Stimulated activated CD4-positive, alpha-beta T cell treated with anti-CD3 and anti-CD28 coated beads, Interleukin-4, amount 100 ng/mL, for 24 hours (primary cell): ENCODE measurements at places on chromosomes 3 and 15.

GRCh38 chr3:184345317-184346144 lies 8.1 kb downstream of the FAM131A start:
- no peak for DNase-seq

- DNase-seq = no peak
Observed at GRCh38 chr3:122421836-122422235, 6.0 kb upstream of the WDR5B start.

DNA sequence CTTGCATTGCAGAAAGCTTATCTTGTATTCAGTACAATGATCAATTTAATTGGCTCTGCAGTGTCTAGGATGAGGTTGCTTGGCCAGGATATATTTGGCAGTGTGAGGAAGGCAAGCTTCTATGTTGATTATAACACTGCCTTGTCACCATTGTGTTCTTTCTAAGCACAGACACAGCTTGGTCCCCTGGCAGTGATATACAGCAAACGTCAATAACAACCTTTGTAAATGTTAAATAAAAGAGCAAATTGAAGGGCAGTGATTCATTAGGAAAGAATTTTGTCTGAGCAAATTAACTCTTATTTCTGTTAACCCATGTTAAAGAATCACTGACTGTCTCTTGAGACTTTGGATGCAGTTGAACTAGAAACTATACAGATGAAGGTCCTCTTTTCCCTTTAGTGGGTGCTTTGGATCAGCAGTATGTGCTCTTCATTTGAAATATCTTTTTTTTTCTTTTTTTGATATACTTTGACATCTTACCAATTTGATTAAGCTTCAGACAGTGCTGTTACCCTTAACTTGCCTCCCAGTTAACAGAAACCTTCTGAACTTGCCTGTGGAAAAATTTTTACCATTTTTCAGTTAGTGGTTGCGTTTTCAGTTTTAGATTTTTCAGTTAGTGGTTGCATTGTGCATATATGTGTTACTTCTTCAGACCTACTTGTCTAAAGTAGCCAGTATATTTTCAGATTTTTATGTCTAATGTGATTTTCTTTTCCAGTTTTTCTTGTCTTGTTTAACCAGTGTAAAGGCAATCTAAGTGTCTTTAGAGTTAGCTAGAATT lies 199.8 kb downstream of the TCF12 start:
- DNase-seq = no peak

DNA sequence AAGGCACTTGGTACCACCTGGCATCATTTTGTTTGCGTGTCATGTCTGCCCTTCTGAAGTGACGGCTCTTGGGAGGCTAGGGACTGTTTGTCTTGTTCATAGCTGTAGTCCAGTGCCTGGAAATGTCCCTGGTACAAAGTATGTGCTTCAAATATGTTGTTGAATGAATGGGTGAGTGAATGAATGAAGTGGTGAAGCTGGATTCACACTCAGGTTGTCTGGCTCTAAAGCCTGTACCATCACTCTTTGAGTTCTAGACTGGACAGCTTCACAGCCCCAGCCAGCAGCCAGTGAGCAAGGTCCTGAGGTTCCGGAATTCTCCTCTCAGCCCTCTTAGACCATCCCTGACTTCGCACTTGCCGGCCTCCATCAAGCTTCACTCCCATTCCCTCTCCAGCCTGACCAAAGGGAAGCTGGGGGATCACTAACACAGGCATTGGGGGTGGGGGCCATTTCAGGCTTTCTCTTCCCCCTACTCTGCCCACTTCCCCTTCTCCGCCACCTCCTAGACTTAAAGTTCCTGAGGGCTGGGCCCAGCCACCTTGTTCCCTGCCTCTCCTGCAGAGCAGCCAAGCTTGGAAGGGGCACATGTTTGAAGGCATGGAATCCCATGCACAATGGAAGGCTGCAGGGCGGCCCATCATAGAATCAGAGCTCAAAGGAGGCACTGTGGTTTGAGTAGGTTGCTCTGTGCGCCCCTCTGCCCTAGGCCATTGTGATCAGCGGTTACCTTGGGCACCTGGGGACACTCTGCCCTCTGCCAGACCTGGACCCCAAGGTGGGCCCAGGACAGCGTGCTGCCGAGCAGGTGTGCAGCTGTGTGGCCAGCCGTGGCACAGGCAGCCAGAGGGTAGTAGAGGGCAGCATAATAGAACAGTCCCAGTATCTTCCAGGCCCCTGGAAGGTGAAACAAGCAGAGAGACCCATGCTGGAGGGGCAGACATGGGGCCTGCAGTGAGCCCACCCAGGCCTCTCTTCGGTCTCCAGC lies 7.7 kb downstream of the STRA6 start:
- DNase-seq = no peak

- DNase-seq = no peak
Observed at GRCh38 chr3:162295323-162295983, 798.8 kb downstream of the OTOL1 start.

DNA sequence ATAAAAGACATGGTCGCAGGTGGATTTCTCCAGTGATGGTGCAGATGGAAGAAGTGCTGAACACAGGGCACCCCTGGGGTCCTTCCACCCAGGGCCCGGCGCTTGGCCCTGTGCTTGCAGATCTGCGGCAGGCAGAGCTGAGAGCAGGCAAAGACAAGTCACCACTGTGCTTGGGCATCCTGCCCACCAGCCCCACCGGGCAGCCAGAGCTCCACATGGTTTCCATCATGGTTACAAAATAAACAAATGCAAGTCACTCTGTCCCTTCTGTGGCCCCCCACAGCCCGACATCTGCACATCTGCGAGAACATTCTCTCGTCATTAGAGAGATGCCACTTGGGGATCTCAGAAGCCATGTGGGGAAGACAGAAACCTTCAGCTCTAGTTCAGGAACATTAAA lies 37.6 kb upstream of the SFMBT1 start:
- DNase-seq = no peak

DNA sequence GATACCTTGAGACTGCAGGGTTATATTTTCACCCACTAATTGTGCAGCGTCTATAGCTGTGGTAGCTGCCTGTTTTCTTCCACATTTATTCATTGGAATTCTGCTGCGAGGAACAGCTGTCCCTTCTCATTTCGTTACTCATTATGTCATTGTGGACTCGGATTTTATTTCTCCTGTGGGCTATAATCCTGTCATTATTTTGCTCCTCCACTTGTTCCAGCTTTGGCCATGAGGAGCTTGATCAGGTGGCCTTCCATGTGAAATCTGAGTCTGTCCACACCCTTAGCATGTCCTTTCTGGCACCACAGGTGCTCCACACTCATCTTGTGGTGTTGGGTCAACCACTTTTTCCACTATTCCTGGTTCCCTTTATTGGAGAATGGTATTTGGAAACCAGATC lies 14.8 kb downstream of the LYSMD4 start:
- DNase-seq = no peak

GRCh38 chr3:152595975-152596821 lies 238.7 kb upstream of the P2RY1 start:
- DNase-seq = no peak

DNA sequence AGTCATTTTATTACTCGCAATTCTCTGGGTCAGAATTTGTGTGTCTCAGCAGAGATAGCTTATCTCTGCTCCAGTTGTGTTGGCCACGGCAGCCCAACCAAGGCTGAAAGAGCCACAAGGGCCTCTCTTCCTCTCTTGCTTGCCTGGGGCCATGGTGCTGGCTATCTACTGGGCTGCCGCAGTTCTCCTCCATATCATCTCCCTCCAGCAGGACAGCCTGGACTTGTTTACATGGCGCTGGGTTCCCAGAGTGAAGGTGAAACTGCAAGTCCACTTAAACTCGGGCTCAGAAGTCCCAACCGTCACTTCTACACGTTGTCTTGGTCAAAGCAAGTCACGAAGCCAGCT lies 134.8 kb downstream of the UACA start:
- DNase-seq = no peak

DNA sequence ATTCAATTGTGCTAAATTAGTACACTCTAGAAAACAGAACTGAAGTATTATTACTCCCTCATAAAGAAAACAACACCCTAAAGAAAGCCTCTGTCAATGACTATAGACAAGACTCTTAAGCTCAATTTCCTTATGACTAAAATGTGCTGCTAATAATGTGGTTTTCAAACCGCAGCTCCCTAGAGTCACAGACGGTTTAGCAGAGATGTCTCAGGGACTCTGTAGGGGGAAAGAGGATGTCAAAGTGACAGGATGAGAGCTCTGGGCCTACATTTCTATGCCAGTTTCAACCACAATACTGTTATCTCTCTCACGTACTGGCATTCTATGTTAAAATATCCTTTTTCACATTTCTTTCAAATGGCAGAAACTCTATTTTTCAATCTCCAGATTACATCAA lies 37.6 kb upstream of the WDR49 start:
- peak; percentile 56 for DNase-seq

- no peak for DNase-seq
Observed at GRCh38 chr3:89808680-89809197, 701.3 kb downstream of the EPHA3 start.

DNA sequence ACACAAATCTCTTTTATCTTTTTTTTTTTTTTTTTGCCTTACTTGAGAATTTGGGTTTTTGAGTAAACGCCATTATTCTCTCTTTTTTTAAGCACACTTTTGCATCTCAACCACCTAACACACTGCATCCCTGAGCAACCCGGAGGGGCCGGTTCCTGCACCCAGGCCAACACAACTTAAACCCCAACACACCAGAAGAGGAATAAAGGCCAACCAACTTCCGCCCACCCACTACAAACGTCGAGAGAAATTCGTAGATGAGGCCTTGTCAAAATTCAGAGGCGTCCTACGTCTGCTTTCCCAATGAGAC lies 389 bp upstream of the CCNB2 start:
- no peak for DNase-seq

GRCh38 chr3:48832684-48833083 lies 15.0 kb downstream of the PRKAR2A start:
- DNase-seq = no peak

DNA sequence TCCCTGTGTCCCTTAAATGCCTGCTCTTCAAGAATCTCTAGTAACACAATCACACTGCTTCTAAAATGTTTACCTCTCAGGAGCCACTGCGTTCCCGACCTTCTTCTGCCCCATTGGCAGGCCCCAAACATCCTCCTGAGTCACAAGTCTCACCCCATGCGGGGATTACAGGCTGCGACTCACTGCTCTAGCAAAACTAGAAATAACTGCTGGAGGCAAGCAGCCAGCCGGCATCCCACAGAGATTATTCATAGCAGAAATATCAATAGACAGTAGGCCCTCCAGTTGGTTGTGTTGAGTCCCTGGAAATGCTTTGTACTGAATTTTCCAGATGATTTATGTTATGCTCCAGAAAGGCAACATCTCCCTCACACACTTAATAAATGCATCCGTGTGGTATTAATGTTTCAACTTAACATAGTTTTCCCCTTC lies 64.8 kb downstream of the RFTN1 start:
- peak; percentile 41 for DNase-seq

- no peak for DNase-seq
Observed at GRCh38 chr3:161630794-161631193, 134.2 kb downstream of the OTOL1 start.

DNA sequence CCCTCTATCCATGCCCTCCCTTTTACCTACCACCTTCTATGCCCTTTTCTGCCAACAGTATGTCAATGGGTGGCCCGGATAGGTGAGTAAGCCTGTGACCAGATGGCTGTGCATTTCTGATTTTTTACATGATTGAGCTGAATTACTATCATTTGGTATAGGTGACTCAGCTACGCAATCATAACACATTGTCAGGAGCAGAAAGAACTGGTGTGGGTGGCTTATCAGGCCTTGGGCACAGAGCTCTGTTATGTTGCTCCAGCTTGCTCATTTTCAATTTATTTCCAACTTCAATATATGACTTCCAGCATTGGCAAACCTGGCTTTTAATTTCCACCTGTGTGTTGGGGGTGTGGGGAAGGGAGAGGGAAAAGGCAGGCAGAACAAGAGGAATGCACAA lies 86.6 kb upstream of the AGBL1 start:
- no peak for DNase-seq
